Liver (tissue), 10 donors: ENCODE measurements at places on chromosomes 2 and 18.

DNA sequence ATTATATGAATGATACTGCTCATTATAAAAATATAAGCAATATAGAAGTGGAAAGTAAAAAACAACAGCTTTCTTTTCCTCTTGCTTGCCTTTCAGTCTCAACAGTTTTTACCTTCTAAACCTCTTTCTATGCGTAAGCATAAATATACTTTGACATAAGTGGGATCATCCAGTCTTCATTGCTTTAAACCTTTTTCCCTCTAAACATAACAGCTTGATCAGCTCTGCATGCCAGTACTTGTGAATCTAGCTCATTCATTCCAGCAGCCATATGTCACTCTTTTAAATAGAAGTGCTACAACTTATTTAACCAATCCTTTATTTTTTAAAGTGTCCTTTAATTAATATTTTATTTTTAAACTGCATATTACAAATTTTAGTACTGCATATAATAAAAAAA is 88.1 kb downstream of the TTC27 start:
- no peak for DNase-seq

- DNase-seq, result no peak
Measured at GRCh38 chr2:62296832-62297623, 101.1 kb downstream of the B3GNT2 start.

DNA sequence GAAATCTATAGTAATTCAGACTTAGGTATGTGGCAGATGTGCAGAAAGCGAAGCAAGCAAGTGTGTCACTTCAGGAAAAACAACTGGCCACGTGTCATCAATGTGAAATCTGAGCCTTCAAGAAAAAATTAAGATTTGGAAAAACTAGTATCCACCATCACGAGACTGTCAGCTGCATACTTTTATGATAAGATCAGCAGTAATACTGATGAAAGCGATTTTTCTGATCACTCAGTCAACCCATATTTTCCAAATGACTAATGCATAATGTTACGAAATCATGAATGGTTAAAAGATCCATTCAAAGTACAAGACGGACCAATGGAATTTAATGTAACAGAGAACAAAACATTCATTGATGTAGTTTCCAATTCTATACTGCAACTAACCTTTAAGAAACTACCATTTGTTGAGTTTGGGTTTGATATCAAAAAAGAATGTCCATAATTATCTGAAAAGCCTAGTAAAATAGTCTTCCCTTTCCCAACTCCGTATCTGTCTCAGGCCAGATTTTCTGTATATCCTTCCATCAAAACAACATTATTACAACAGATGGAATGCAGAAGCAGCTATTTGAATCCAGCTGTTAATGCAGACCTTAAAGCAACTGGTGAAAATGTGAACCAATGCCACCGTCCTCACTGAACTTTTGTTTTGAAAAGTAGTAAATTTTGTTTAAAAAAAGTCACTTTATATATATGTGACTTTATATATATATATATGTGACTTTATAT is 17.0 kb upstream of the BCL2 start:
- DNase-seq, result no peak

- no peak for DNase-seq
Measured at GRCh38 chr2:179946810-179947615, 60.1 kb downstream of the CWC22 start.

DNA sequence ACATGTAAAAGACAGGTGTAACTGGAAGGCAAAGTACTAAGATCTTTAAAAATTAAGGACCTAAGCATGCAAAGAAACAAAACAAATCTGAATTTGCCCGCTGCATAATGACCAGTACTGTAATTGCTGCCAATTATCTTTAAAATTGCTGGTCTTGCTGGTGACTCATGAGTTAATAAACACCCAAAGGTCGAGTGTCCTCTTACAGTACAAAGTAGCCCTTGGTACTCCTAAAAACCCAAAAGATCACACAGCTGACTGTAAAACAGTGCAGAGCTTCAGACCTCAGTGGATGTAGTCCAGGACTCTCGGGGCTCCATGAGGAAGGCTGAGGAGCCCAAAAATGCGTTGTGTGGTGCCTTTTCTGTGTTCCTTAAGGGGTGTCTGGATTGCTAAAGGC is 308.7 kb downstream of the CNTNAP5 start:
- no peak for DNase-seq

DNA sequence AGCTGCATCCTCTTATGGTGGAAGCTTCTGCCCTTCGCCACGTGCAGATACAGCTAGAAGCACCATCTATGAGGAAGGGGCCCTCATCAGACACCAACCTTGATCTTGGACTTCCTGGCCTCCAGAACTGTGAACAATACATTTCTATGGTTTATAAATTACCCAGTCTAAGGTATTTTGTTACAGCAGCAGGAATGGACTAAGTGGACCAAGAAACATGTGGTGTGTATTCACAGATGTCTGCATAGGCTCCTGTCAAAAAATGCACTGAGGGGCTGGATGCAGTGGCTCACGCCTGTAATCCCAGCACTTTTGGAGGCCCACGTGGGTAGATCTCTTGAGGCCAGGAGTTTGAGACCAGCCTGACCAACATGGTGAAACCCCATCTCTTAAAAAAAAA is 57.5 kb downstream of the STPG4 start:
- DNase-seq, result no peak

GRCh38 chr2:74658516-74658915 is 4.5 kb downstream of the SEMA4F start:
- DNase-seq, result peak; percentile 8

GRCh38 chr18:75752740-75753263 is 325.3 kb upstream of the SMIM21 start:
- DNase-seq, result no peak

DNA sequence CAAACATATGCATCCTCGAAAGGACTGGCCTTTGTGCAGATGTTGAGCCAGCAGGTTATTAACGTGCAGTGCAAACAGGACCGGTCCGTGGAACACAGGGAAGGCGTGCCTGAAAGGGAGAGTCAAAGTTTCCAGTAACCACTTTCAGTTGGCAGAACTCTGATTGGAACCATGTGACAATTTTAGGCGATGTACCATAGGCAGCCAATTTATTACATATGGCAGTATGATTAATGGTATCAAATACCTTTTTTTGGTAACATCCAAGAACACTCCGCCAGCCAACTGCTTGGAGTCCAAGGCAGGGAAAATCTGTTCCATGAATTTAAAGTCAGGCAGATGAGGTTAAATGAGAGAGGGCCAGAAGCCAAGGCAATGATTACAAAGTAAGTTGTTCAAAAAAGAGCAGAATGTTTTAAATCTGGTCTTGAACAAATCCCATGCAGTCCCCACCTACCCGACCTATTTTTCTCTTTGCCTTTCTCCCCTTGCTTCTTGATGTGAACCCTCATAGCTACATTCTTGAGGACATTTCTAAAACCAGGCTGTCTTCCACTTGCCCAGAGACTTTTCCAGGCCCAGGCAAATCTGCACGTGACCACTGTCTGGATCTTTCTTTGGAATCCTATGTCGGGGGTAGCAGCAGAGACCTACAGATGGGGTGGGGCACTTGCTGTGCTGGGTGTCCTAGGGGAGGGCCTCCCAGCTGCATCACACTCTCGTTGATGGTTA is 351.7 kb downstream of the HRH4 start:
- no peak for DNase-seq

- DNase-seq, result no peak
Measured at GRCh38 chr18:26419746-26420145, 128.6 kb downstream of the KCTD1 start.

- DNase-seq, result no peak
Measured at GRCh38 chr18:25686960-25687500, 335.1 kb upstream of the ZNF521 start.

GRCh38 chr2:119174216-119174992 is 15.9 kb upstream of the C1QL2 start:
- DNase-seq, result peak; percentile 80

DNA sequence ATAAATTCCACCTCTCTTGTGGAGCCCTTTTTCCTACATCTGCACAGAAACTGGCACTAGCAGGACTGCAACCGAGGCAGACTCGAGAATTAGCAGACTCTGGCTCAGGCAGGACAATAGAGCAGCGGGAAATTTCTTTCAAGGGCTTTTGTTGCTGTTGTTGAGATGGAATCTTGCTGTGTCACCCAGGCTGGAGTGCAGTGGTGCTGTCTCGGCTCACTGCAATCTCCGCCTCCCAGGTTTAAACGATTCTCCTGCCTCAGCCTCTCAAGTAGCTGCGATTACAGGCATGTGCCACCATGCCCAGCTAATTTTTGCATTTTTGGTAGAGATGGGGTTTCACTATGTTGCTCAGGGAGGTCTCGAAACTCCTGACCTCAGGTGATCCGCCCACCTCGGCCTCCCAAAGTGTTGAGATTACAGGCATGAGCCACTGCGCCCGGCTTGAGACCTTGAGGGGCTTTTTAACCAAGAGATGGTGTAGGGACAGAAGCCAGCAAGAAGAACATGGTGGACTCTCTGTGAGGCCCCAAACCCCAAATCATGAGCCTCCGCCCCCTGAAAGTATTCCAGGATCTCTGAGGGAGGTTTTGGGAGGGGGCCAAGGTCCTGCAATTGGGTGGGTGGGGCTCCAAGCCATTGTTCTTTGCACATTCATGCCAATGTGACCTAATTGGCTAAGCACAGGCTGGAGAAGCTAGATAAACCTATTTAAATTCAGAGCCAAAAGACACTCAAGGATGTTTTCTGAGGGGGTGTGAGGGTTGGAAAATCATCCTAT is 68.4 kb upstream of the MSH2 start:
- DNase-seq, result no peak

DNA sequence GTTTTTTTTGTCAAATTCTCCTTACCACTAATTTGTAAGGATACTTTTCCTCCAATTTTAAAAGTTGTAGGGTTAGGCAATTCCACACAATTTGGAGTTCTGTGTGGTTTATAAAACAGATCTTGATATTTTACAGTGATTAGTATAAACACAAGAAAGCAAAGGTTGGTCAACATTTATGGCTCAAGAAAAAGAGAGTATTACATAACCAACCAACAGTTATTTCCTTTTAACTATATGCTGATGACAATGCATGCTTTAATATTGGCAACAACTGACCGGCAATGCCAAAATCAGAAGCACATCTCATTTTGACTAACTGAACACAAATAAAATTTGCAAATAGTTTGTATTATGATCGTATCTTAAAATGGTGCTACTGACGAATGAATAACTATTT is 137.2 kb downstream of the CDH2 start:
- DNase-seq, result no peak

DNA sequence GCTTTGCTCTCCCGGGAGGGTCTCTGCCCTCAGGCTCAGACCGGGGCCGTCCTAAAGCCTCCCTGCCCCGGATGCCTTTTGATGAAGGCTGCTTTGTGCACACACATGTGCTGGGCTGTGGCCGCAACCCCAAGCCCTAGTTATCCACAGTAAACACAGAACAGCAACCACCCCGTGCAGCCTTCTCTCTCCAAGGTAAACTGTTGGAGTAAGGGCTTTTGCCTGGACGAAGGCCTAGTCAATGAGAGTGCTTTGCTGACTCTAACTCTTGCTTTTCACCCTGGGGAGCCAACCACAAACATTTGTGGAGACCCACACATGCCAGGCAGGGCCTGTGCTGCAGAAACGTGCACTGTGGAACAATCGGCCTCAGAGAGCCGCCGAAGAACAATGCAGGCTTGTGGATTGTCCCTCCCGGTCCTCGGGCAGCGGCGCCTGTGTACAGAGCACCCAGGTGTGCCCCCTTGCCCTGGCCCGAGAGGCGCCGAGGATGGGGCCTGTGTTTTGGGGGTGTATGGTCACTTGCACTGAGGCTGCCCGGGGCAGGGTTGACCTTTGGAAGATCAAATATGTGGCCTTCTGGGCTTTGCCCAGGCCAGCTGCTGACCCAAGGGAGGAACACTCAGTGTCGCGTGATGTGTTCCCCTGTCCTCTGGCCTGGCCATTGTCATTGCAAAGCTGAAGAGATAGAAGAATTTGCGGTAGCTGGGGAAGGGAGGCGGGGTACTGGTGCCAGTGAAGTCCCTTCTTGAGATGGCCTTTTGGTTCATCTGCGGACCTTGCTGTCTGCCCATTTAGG is 37.0 kb downstream of the CTIF start:
- no peak for DNase-seq

DNA sequence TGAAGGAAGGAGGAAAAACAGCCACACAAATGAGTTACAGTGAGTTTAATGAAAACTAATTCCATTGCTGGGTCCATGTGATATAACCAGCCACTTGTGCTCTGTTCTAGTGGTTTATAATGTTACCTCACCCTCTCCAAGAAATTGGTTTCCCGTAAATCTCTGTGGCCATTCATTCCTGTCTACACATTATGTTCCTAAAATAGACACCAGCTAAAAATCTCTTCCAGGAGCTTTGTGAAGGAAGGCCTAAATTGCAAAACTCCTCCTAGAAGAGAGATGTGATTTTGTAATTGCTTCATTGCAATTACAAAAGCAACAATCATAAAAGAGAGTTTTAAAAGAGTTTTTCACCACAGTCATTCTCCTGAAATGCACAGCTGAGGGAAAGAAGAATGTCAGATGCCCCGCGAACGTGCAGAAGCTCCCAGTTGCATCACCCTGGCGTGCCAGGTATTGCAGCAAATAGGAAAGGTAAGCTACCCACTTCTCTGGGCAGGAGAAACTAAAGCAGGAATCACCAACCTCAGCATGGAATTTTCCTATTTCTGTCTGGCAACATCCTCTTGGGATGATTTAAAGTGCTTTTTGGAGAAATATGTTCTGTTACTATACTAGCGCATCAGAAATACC is 1.7 kb downstream of the SCN1A start:
- DNase-seq, result no peak

DNA sequence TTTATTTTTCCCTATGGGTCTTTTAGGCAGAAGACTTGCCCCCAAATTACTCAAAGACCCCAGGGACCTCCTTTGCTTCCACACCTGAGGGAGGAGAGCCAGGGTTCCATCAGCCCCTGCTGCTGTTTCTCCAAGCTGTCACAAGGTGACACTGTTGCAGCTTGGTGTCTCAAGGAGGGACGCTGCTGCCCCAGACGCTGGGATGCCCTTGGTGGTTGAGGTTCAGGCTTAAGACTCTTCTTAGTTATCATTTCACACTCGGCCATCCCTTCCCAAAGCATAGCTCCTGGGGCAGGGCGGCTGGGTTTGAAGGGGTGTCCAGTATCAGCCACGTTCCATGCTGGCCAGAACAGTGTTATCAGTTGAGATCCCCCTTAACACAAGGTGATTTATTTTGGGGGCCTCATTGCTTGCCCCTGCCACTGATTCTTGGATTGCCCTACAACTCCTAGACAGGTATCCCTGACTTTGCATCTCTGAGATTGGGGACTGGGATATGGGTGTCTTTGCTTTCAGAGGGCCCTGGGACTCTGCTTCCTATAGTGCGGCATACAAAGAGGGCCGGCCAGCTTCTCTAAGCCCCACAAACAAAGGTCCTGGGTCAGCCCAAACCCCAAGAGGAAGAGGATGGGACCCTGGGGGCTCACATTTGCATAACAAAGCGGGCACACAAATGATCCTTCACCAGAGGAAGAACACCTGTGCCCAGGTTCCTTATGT is 22.7 kb downstream of the GPR55 start:
- peak; percentile 46 for DNase-seq
